ENCODE measurements at places on chromosomes 6 and 20.

GRCh38 chr6:86595641-86596040 is 341.7 kb upstream of the HTR1E start:
- DNase-seq: no peak

DNA sequence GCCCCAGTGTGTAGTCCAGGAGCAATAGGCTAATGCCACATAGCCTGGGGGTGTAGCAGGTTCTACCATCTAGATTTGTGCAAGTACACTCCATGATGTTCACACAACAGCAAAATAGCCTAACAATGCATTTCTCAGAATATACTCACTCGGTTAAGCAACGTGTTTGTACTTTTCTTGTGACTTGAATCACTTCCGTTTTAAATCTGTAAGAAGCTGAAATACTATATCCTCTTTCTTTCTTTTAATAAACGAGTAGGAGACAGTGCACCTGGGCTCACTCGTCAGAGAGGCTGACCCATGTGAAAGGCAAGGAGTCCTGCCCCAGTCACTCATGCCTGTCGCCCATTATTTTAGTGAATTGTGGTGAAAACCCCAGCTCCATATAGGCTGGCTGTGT is 201.6 kb downstream of the FOXA2 start:
- no peak for DNase-seq

DNA sequence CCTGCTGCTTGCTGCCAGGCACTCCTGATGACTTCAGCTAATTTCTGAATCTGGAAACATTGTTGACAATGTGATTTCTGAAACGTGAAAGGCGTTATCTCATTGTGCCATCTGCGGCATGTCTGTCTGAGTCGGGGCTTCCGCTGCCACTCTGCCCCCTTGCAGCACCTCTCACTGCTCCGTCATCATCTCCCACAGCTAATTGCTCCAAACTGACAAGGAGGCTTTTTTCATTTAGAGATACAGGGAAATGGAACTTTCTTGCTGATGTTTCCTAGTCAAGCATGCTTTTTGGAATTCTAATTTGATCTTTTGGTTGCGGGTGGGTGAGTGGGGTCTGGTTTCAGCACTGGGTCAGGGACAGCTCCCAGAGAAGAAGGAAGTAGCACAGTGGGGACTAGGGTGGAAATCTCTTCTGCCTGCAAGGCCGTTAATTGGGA is 233.5 kb downstream of the DHX35 start:
- DNase-seq: no peak

DNA sequence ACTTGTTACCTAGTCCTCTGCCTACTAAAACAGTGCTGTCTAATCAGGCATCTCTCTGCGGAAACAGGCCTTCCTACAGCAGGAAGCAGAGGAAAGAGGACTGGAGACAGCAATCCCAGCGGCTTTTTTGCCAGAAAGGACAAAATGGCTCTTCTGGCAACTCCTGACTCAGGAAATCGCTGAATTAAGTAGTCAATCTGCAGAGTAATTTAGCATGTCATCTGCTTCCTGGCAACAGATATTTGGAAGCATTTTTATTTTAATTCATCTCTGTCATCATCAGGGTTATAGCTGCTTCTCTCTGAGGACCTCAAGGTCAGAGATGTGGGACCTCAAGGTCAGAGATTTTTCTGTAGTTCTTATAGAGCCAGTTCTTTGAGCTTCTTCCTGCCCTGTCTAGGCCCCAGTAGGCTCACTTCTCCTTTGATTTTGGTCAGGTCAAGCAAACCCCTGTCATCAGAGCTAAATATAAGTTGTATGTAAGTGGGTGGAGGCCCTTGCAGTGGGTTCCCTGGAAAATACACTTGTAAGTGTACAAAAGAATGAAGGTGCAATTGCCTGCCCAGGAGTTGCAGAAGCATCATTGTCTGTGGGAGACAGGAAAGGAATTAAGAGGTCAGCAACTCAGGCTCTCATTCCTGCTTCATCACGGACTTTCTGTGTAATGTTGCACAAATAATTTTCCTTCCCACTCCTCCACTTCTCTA is 229.4 kb downstream of the ALDH8A1 start:
- DNase-seq: no peak

Data from esophagus squamous epithelium (tissue), 5 donors.